ENCODE measurements at places on chromosomes 6 and 20. TPM values are rescaled to one million over a fixed set of nuclear protein-coding genes. Genes with fewer than 3 reads are reported as not detected.

- no peak for DNase-seq
Observed at GRCh38 chr6:71651636-71652035, 234.7 kb upstream of the RIMS1 start.

- DNase-seq = no peak
Observed at GRCh38 chr6:154257067-154257466, 99.5 kb downstream of the IPCEF1 start.

DNA sequence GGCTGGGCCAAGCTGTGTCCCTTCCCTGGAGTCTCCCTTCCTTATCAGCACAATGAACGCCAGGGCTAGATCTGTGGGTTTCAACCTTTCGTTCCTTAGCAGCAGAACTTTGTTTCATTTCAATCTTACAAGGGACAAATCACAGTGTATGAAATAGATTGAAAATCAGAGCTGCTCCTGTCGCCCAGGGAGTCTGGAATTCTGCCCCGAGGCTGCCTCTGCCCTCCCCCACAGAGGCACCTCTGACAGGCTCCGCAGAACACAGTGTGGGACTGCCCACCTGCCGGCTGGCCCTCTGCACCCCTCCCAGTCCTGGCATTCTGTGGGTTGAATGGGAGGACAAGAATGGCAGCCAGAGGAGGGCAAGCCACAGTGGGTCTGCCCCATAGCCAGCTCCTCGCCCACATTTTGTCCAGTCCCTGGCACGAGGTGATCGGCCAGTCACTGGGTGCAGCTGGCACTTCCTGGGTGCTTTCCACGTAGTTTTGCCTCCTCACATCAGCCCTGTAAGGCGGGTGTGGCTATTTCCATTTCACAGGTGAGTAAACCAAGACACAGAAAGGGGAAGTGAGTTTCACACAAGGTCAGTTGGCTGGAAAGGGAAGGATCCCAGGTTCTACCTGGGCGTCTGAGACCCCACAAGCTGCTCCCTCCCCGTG is 26.1 kb downstream of the MANBAL start:
- DNase-seq = no peak

DNA sequence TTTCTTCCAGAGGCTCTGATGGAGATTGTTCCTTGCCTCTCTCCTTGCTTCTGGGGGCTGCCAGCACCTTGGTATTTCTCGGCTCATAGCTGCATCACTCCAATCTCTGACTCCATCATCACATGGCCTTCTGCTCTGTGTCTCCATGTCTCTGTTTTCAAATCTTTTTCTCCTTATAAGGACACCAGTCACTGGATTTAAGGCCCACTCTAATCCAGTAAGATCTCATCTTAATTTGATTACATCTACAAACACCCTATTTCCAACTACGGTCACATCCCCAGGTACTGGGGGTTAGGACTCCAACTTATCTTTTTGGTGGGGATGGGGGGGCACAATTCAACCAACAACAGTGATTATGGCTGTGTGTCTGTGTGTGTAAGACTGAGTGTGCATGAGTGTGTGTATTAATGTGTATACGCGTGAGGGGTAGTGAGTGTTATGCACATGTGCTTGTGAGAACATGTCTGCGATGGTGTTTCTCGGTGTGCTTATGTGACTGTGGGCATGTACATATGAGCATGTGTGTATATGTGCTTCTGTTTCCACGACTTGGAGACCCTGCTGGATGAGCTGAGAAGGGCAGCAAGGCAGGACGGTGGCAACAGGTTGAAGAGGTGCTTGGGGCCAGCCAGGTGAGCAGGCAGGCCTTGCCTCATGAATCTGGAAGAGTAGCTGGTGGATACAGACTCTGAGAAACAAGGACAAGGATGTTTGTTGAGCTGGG is 130.5 kb downstream of the MRPL14 start:
- DNase-seq = no peak

DNA sequence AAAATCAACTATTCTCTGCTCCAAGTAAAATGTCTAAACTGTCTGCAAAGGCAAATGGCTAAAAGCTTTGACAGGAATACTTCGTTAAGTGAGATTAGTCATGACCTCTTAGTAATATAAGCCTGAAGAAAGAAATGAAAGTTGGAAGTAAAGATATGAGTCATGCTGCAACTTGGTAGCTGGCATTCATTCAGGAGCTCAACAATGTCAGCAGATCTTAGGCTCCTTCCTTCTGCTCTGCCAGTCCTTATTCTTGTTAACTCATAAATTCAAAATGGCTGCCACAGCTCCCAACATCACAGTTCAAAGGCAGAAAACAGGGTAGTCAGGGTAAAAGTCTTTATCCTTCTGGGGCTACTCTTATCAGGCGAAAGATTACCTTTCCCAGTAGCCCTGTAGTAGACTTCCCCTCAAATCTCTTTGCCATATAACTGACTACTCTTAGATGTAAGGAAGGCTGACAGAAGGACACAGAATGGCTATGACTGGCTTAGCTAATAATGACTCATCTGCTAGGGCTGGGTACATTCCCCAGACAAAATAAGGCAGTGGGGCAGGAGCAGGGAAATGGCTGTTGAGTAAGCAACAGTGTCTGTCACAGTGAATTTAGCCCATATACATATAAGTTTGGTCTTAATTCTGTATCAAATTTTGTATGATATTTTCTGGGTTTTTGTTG is 24.4 kb upstream of the C6orf62 start:
- DNase-seq = no peak

Gene XKR7
- under 0.01 TPM for total RNA-seq

GRCh38 chr20:50344232-50345071 is 153.8 kb downstream of the CEBPB start:
- DNase-seq = no peak

Gene TGM3
- 14.5 TPM for total RNA-seq

DNA sequence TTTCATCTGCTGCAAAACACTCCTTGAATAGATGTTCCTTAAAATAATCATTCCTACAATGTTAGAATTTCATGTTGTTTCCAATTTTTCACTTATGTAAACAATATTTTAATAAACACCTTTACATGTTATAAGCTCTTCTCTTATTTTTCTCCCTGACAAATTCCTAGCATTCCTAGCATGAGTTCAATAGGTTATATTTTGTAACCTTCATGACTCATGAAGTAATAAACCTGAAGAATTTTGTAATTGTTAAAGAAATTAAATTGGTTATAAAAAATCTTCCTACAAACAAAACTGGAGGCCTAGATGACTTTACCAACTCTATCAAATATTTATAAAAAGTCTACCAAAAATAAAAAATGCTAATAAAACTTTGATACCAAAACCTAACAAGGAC is 66.3 kb downstream of the NT5E start:
- DNase-seq = no peak

Gene OTOR
- total RNA-seq = 0.21 TPM

Gene PGBD1
- total RNA-seq = 8.5 TPM

Gene OOEP
- total RNA-seq = not detected

Gene CPNE1
- 91.0 TPM for total RNA-seq

DNA sequence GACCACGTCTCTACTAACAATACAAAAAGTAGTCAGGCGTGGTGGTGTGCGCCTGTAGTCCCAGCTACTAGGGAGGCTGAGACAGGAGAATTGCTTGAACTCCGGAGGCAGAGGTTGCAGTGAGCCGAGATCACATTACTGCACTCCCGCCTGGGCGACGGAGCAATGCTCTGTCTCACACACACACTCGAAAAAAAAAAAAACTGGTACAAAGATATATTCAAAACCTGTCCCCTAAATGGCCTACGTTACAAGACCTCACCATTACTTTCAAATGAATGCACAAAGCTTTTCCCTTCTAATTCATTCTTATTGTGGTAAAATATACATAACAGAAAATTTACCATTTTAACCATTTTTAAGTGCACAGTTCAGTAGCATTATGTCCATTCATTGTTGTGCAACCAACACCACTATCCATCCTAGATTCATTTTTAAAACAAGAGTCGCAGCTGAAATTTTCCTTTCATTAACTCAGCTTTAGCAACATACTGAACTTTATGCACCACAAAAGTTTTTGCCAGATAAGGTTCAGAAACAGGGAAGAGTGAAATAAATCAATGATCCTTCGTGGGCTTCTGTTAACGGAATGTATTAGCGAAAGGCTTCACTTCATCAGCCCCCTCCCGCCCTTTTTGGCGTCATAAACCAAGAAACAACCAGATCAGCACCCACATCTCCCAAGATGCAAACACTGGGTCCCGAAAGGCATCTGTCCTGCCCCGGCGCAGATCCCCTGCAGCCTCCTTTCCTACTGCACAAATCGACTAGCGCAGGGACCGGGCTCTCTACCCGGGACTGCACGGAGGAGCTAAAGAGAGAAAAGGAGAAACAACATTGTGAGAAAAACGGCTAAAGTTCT is 825 bp upstream of the FAM135A start:
- DNase-seq = no peak

Data from tongue (tissue), 3 donors.